ENCODE measurements at places on chromosomes 6 and 20.

GRCh38 chr6:105038259-105038658 lies 81.4 kb downstream of the LIN28B start:
- DNase-seq = no peak

GRCh38 chr20:46712056-46712636 lies 2.7 kb downstream of the SLC2A10 start:
- DNase-seq = no peak

GRCh38 chr6:69232911-69233448 lies 563.8 kb downstream of the LMBRD1 start:
- peak; percentile 43 for DNase-seq

DNA sequence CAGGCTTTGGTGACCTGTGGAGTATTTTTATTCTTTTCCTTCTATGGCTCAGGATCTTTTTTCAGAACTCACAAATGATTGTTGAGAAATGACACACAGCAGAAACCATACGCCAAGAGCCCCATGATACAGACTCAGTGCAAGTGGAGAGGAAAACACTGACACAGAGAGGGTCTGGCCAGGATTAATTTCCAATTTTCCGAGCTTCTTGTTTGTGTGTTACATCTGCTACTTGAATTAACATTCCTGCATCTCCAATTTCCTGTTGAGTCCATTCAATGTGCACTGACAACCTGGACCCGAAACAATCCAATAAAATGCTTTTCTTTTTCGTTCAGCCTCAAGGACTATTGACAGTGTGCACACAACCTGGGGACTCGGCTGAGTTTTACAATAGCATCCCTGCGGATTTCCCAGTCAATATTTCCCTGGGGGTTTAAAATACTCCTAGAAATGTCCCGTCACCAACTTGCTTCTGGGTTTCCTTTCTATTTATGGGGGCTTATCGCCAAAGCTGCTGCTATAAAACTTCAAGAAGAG lies 4.9 kb upstream of the MLN start:
- DNase-seq = no peak

- no peak for DNase-seq
Measured at GRCh38 chr6:42150254-42150653, 7.8 kb upstream of the C6orf132 start.

GRCh38 chr6:1336246-1336843 lies 24.4 kb downstream of the FOXQ1 start:
- no peak for DNase-seq
